Lower lobe of right lung (tissue), 2 donors: ENCODE measurements at places on chromosomes 6 and 20. TPM values are rescaled to one million over a fixed set of nuclear protein-coding genes. Genes with fewer than 3 reads are reported as not detected.

DNA sequence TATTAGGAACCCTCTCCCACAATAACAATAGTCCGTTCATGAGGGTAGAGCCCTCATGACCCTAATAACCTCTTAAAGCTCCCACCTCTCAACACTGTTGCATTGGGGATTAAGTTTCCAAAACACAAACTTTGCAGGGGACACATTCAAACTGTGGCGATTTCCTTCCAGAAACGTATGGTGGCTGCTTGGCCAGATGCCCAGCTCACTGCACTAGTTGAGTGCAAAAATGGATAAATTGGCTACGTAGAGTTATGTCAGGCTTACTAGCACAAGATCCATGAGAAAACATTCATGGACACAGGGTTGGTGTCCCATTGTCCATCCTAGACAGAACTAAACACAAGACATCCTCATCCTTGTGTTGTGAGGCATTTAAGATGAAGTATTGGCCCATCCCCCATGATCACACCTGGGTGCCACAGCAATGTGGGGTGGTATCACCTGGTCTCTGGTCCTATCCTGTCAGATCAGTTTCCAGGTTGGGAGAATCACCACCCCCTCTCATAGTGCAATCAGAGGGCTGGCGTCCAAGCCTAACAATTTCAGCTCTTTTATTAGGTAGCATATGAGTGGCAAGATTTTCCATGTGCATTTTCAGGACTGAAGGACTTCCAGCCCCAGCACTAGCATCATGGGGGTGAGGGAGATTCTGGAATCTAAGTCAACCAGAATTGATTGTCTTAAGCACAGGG, 63.4 kb upstream of the ELOVL5 start:
- no peak for DNase-seq

DNA sequence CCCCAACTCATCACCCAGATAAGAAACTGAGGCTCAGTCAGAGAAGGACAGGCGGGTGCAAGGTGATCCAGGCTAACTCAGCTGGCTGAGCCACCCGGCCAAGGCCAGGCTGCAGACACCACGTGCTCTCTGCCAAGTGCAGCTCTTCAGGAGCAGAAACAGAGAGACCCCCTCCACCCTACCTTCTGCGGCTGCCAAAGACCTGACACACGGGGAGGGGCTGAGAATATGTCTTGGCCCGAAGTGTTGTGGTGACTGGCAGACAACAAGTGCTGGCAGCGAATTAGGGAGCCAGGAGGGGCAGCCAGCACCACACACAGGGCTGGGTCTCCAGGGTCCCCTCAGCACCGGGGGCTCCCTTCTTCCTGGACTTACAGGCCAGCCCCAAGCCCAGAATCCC, 22.5 kb downstream of the PREX1 start:
- no peak for DNase-seq

- no peak for DNase-seq
Measured at GRCh38 chr6:115120391-115120790, 777.6 kb upstream of the HS3ST5 start.

DNA sequence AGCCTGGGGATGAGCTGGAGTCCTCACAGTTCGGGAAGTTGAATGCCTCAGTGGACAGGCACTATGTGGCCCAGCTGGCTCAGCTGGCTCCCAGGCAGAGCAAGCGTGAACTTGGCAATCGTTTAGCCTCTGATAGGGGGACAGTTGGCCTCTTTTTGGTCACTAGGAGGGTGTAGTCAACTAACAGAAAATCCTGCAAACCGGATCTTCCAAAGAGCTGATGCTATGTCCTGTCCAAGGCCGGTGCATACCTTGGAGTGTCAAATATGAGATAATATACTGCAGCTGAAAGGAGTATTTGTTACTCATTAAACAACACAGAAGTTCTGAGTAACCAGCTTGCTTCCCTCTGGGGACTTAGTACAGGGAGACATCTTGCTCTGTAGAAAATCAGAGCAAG, 126.2 kb upstream of the EXOC2 start:
- no peak for DNase-seq

- no peak for DNase-seq
Measured at GRCh38 chr6:47690214-47690613, 8.2 kb upstream of the ADGRF4 start.

WFDC2 gene
- 172 TPM for total RNA-seq

CEBPB gene
- 326 TPM for total RNA-seq

SYNGAP1 gene
- 21.6 TPM for total RNA-seq

PHF20 gene
- 47.9 TPM for total RNA-seq

- no peak for DNase-seq
Measured at GRCh38 chr6:35496036-35496840, 641 bp downstream of the TEAD3 start.

DNA sequence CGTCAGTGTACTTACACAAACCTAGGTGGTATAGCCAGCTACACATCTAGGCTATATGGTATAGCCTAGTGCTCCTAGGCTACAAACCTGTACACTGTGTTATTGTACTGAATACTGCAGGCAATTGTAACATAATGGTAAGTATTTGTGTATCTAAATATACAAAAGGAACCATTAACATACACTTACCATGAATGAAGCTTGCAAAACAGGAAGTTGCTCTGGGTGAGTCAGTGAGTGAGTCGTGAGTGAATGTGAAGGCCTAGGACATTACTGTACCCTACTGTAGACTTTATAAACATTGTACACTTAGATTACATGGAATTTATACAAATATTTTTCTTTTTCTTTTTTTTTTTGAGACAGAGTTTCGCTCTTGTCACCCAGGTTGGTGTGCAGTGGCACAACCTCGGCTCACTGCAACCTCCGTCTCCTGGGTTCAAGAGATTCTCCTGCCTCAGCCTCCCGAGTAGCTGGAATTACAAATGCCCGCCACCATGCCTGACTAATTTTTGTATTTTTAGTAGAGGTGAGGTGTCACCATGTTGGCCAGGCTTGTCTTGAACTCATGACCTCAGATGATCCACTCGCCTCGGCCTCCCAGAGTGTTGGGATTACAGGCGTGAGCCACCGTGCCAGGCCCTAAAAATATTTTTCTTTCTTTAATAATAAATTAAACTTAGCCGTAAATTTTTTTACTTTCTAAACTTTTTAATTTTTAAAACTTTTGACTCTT, 15.4 kb upstream of the KIAA1755 start:
- DNase-seq: no peak

GNL1 gene
- 54.9 TPM for total RNA-seq

COX4I2 gene
- total RNA-seq: 17.1 TPM

MYB gene
- total RNA-seq: 6.1 TPM

DNA sequence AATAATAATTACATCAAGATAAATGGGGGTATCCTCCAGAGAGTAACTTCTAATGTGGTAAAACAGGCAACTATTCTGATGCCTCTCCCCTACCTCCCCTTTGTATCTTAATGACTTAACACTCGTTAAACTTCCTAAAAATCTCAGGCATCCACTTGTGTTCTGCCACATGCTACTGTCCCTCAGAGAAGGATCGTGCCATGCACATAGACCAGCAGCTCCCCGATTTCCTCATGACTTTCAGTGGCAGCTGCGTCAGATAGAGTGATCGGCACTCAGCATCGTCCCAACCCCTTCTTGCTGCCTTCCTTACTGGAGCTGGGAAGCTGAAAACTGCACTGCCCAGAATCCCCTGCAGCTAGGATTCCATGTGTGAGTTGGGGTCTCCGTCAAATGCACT, 32.1 kb downstream of the RIPOR2 start:
- no peak for DNase-seq

GRCh38 chr20:48718786-48719578, 108.8 kb downstream of the PREX1 start:
- DNase-seq: no peak

DNA sequence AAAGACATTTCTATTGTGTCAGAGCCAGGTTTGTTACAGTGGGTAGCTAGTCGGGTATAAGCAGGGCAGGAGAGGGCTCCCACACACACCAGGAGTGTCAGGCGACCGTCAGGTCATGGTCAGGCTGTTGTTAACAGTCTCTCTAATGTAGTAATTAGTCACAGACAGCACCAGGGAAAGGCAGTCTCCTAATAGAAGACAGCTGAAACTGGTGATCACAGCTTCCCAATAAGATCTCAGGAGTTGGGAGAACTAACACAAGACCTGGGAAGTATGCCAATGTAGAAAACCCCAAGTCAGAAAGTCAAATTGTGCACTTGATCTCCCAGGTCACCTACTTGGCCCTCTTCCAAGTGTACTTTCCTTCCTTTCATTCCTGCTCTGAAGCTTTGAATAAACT, 53.0 kb upstream of the GPR6 start:
- DNase-seq: no peak

GRCh38 chr6:57158658-57159057, 13.5 kb upstream of the BAG2 start:
- no peak for DNase-seq

GRCh38 chr6:68635706-68636513, 828 bp downstream of the ADGRB3 start:
- DNase-seq: no peak

DNA sequence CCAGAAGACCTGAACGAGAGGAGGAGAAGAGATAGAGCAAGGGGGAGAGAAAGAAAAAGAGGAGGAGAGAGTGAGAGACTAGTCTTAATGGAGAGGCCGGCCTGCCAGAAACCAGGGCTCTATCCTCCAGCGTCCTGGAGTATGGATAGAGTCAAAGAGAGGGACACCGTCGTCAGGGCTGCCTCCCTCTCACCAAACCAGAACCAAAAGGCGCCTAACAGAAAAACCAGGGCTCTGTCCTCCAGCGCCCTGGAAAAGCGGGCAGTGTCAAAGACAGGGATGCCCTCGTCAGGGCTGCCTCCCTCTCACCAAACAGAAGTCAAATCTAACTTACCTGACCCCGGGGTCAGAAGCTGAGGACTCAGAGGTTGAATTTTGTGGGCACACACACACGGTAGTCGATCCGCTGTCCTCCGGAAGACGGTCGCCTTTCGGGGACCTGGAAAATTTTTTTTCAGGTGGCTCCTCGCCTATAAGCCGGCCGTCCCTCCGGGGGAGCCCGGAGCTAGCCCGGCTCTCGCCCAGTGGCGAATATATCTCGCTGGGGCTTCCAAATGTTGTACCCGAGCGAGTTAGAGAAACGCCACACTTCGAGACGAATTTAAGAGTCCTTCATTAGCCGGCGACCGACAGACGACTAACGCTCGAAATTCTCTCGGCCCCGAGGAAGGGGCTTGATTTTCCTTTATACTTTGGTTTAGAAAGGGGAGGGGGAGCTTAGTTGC, 148.2 kb downstream of the TRIM27 start:
- no peak for DNase-seq

ANGPT4 gene
- total RNA-seq: 6.0 TPM

DNA sequence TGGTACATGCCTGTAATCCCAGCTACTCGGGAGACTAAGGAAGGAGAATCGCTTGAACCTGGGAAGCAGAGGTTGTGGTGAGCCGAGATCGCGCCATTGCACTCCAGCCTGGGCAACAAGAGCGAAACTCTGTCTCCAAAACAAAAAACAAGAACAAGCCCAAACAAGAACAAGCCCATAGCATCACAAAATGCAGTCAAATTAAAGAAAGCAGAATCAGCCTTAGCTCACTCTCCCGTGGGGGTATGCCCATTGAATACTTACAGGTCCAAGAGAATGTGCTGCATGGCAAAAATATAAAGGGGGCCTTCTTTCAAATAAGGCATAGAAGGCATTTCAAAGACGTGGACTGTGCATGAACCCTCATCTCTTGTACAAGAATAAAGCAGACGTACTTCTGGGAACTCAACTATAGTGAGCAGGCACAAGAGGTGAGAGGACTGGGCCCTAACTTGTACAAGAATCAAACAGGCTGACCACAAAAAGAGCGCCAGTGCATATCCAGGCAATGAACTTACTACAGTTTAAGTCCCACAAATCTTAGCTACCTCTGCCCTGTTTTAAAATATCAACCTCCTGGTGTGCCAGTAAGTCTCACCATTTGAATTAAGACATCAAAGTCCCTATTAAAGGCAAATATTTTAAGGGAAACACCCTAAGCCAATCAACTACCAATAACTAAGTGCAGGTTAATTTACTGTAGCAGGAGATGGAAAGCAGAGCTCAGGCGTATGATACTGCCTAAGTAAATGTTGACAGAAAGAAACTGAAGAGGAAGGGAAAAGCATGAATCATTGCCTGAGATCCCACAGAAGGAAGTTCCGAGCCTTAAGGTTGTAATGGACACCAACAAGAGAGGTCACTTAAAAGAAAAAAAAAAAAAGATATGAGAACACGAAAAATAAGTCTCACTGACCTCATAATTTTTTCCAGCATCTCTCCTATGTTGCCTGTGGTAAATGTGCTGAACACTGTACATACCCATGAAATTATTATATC, 37.4 kb downstream of the TOMM6 start:
- DNase-seq: no peak

HLA-DRB5 gene
- total RNA-seq: 279 TPM

- no peak for DNase-seq
Measured at GRCh38 chr6:169935861-169936260, 184.4 kb downstream of the ERMARD start.

DNA sequence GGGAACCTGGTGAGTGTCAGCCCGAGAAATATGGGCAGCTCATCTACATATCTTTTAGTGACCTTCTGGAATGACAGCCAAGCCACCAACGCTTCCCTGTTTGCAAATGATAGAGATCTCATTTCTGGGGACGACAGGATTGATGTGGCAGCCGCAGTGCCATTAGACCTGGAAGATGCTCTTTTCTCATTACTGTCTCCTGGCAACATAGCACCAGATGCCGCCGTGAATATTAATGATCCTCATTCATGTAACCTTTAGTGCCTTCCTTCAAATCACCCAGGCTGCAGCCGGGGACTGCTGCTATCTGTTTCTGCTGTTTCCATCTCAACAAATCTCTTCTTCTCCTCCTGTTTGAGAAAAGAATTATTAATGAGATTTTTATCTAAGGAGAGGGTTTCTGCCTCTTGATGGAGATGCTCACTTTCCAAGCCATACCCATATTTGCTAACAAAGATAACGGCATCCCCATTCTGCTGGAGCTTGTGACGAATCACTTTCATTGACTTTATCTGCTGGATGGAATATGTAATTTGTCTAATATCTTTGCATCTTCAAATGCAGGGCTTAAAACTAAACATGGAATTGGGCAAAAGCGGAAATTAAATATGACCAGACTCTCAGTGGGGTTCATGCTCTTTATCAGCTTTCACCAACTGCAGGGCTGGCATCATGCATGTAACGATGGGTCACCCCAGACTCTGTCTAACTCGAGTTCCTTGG, 74.8 kb upstream of the KIF16B start:
- no peak for DNase-seq

- DNase-seq: no peak
Measured at GRCh38 chr6:149489967-149490366, 5.2 kb upstream of the ZC3H12D start.

- DNase-seq: no peak
Measured at GRCh38 chr6:45626087-45626891, 248.6 kb upstream of the SUPT3H start.

DNA sequence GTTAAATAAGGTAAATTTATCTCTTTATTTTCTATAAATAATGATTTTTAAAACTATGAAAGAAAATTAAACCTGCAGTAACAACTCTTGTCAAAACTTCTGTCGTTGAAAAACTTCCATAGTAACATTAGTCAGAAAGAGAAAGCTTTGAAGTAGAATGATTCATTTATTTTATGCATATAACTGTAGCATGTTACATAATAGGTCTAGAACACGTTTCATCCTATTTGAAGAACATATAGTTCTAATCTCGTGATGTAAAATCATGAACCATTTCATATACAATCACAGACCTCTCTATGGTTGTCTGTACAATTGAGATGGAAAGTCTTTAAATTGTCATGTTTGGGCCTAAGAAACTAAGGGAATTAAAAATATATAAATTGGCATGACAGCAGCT, 61.3 kb upstream of the MYLIP start:
- no peak for DNase-seq

- no peak for DNase-seq
Measured at GRCh38 chr6:5157621-5158138, 72.5 kb downstream of the PPP1R3G start.

NDUFAF5 gene
- 14.1 TPM for total RNA-seq
